Natural killer cell treated with Interleukin-12 subunit alpha and Interleukin-12 subunit beta and Interleukin-15 and Interleukin-18, amount 100 ng/mL, for 72 hours (primary cell): ENCODE measurements at places on chromosomes 6 and 20. TPM values are rescaled to one million over a fixed set of nuclear protein-coding genes. Genes with fewer than 3 reads are reported as not detected.

The ADGRF1 gene
- not detected for total RNA-seq

The TNF gene
- total RNA-seq, result 420 TPM

The TAB2 gene
- 101 TPM for total RNA-seq

The METTL24 gene
- total RNA-seq, result not detected

The GJA10 gene
- not detected for total RNA-seq

The CSNK2B gene
- total RNA-seq, result 247 TPM
